Transverse colon (tissue), 4 donors: ENCODE measurements at places on chromosomes 6 and 20.
A peak's percentile ranks its signal among the peaks of the same experiment; 100 is the strongest.

- peak; percentile 72 for DNase-seq
- H3K4me3 ChIP-seq, result peak overlapping the region; percentile 54
- peak overlapping the region; percentile 39 for H3K27ac ChIP-seq
- H3K36me3 ChIP-seq, result no peaks in the 10 kb centered on the region
- no peaks in the 10 kb centered on the region for H3K27me3 ChIP-seq
Measured at GRCh38 chr20:33685328-33686099, 671 bp downstream of the E2F1 start.

GRCh38 chr20:21516861-21517565 lies 3.1 kb upstream of the NKX2-2 start:
- no peak overlapping the region for H3K27ac ChIP-seq
- H3K36me3 ChIP-seq, result no peaks in the 10 kb centered on the region
- no peak overlapping the region for H3K4me3 ChIP-seq

GRCh38 chr6:149136913-149137286 lies 180.6 kb upstream of the TAB2 start:
- H3K4me3 ChIP-seq, result no peak overlapping the region
- no peaks in the 10 kb centered on the region for H3K27me3 ChIP-seq
- no peaks in the 10 kb centered on the region for H3K4me1 ChIP-seq
- H3K27ac ChIP-seq, result no peak overlapping the region

DNA sequence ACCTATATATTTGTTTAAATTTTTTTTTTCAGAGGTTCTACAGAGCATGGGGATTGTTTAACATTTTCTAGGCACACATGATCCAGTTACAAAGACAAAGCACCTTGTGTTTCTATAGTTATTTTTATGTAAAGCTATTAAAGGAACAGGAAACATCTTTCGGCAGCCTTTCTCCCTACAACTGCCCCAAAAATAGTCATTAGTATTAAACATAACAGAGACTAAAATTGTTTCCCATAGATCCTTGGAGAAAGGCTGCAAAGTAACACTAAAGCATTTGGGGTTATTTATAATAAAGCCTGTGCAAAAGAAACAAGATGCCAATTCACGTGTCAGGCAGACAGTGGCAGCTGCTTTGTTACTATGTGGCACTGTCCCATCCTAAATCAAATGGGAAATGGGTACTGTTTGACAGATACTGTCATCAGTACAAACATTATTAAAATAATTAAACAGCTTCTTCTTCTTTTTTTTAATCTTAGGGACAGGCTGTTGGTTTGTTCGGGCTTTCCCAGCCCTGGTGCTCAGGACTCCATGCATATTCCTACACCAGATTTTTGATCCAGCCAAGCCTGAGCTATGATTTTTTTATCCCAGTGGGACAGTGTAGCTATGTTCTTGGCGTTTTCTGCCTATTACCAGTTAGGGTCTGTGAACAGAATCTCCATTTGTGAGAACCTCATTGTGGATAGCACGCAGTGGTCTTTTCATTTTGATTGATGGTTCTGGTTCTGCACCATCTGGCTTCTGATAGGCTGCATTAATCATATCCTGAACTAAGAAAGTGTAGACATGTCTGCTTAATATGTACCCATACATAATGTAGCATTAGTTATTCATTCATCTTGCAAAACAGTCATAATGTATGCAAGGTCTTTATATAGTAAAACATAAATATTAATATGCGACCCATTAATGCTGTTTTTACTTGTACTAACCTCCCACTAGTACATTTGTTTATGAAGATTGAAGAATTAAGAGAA lies 460.4 kb upstream of the SOX4 start:
- no peaks in the 10 kb centered on the region for H3K4me1 ChIP-seq
- H3K36me3 ChIP-seq, result no peaks in the 10 kb centered on the region
- no peaks in the 10 kb centered on the region for H3K27me3 ChIP-seq

- no peak overlapping the region for H3K4me3 ChIP-seq
- no peak for DNase-seq
- H3K4me1 ChIP-seq, result no peaks in the 10 kb centered on the region
Measured at GRCh38 chr6:51429017-51429712, 610.5 kb downstream of the TFAP2B start.

DNA sequence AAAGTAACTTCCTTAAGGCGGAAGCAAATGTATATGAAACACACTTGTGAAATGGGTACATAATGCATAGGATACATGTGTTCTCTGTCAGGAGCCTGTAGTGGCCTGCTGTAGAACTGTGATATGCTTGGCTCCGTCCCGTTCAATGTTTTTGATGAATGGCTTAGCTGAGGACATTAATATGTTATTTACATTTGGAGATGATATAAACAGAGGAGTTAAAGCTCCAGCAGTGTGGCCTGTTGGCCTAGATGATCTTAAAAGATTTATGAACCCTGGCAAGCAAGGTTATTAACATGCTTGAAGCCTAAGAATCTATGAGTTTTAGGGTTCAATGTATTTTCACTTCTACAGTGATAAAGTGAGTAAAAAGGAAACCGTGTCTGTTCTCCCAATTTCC lies 59.2 kb downstream of the AKAP12 start:
- no peak for DNase-seq
- no peaks in the 10 kb centered on the region for H3K36me3 ChIP-seq
- H3K27ac ChIP-seq, result peak overlapping the region; percentile 89
- H3K4me1 ChIP-seq, result peaks cover 39% of the 10 kb centered on the region
- no peak overlapping the region for H3K4me3 ChIP-seq

DNA sequence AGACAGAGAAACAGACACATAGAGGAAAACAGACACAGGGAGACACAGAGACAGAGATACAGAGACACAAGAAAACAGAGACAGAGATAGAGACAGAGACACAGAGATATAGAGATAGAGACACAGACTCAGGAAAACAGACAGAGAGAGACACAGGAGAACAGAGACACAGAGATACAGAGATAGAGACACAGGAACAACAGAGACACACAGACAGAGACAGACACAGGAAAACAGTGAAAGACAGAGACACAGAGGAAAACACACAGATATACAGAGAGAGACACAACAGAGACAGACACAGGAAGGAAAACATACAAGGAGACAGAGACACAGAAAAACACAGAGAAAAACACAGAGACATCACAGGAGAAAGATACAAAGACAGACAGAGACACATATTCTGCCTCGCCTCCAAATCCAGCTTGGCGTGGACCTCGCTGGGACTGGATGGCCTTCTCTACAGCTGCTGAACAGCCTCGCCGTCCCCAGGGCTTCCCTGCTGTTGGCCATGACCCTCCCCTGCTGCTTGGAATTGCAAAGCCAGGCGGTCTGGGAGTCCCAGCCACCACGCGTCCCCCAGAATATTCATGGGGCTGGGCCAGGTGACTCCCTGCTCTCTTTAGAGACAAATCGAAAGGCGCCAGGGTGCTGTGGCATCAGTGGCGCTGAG lies 36.8 kb downstream of the NTSR1 start:
- no peak for DNase-seq
- H3K4me3 ChIP-seq, result no peak overlapping the region
- H3K27ac ChIP-seq, result no peak overlapping the region

DNA sequence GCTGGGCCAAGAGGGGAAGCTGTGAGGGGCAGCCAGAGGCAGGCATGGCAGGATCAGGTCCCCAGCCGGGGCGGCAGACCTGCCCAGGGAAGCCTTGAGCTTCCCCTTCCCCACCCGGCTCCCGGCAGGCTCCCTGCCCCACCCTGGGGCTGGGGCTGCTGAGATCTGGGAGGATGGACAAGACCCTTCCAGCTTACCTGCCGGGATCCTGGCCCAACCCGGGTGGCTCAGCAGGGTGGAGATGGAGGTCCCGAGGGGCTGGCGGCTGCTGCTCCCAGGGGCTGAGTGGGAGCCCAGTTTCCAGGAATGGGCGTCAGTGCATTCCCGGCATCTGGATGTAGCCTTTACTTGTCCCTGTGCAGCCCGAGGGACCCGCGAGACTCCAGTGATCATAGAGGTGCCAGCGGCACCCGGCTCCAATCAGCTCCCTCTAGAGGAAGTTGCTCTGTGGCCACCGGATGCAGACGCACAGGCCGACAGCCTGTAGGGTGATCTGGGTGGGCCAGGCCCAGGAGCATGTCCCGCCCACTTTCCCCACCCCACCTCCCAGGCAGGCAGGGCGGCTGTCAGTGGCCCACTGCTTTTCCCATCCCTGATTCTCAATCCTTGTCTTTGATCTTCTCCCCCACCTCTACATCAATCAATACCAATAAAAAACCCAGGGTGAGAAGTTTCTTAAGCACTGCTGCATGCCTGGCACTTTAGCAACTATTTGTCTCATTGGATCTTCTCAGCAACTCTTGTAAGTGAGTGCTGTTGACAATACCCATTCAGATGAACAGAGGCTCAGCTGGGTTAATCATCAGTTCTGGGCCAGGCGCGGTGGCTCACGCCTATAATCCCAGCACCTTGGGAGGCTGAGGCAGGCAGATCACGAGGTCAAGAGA lies at the start of gene BAK1:
Gene BAK1 (minus strand): TSS at position 449 of the 887 bp plus-strand sequence. CDS start 2,672 bp downstream, outside the sequence.
- H3K4me1 ChIP-seq, result peaks cover 5% of the 10 kb centered on the region
- no peaks in the 10 kb centered on the region for H3K27me3 ChIP-seq
- peak; percentile 95 for DNase-seq
- no peaks in the 10 kb centered on the region for H3K36me3 ChIP-seq
- peak within 1 kb of the TSS; percentile 92 for H3K27ac ChIP-seq

DNA sequence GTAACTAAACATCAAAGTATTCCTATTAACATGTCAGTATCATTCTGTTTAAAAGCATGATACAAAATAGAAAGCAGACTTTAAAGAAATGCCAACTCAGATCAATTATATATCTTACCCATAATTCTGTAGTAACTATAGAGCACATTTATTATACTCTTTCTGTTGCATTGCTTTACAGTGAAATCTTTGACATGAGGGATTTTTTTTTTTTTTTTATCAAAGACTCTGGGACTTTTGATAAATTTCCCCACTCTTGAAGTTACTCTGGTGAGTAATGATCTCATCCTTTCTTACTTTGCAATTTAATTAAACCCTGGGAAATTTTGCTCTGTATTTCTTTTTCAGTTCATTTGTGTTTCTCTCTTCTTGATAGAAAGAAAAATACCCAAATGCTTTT lies 17.4 kb downstream of the ADGRF4 start:
- DNase-seq, result no peak
- H3K4me3 ChIP-seq, result no peak overlapping the region
- H3K4me1 ChIP-seq, result no peaks in the 10 kb centered on the region
- H3K27me3 ChIP-seq, result no peaks in the 10 kb centered on the region
- no peaks in the 10 kb centered on the region for H3K36me3 ChIP-seq

DNA sequence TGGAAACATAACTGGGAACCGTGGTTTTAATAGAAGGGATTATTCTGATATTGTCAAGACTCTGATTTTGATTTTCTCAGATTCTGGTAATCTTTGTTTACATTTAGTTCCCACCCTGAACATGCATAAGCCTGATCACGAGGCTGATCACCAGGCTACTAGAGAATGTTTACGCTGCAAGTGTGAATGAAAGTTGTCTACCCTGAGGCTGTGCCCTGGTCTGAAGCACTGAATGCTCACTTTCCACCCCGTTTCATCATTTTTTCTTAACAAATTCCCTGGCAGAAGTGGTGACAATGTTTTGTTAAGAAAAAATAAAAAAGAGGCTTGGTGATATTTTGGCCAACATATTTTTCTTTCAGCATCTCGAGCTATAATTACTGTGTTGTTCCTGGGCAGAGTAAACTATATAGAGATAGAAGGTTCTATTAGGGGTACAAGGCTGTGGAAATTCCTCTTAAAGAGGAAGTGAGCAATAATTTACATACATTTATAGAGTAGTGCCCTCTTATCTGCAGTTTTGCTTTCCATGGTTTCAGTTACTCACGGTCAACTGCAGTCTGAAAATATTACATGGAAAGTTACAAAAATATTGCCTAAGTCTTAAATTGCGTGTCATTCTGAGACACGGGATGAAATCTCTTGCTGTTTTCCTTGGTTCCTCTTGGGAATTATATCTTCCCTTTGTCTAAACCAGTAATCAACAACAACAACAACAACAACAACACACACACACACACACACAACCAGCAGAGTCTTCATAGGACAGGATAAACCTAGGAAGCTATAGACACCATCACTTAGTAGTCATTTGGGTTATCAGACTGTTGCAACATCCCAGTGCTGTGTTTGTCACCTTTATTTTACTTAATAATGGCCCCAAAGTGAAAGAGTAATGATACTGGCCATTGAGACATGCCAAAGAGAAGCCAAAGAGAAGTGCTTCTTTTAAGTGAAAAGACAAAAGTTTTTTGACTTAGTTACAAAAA lies 566.6 kb upstream of the CITED2 start:
- H3K4me3 ChIP-seq, result no peak overlapping the region
- no peaks in the 10 kb centered on the region for H3K27me3 ChIP-seq
- H3K4me1 ChIP-seq, result no peaks in the 10 kb centered on the region
- no peak overlapping the region for H3K27ac ChIP-seq
- no peaks in the 10 kb centered on the region for H3K36me3 ChIP-seq

- peak; percentile 57 for DNase-seq
- no peaks in the 10 kb centered on the region for H3K4me1 ChIP-seq
- no peaks in the 10 kb centered on the region for H3K27me3 ChIP-seq
- H3K4me3 ChIP-seq, result no peak overlapping the region
- H3K36me3 ChIP-seq, result no peaks in the 10 kb centered on the region
- peak overlapping the region; percentile 48 for H3K27ac ChIP-seq
Measured at GRCh38 chr20:48761023-48761785, 66.6 kb downstream of the PREX1 start.

- H3K36me3 ChIP-seq, result no peaks in the 10 kb centered on the region
- DNase-seq, result peak; percentile 62
- peak overlapping the region; percentile 34 for H3K4me3 ChIP-seq
- peaks cover 11% of the 10 kb centered on the region for H3K4me1 ChIP-seq
- H3K27me3 ChIP-seq, result no peaks in the 10 kb centered on the region
Measured at GRCh38 chr6:167093922-167094432, 28.9 kb upstream of the CCR6 start.

- no peaks in the 10 kb centered on the region for H3K4me1 ChIP-seq
- H3K27ac ChIP-seq, result no peak overlapping the region
- H3K27me3 ChIP-seq, result no peaks in the 10 kb centered on the region
- no peak for DNase-seq
Measured at GRCh38 chr6:105263685-105264610, 84.1 kb upstream of the POPDC3 start.

- H3K4me3 ChIP-seq, result no peak overlapping the region
- no peaks in the 10 kb centered on the region for H3K36me3 ChIP-seq
- peaks cover 12% of the 10 kb centered on the region for H3K27me3 ChIP-seq
- no peak overlapping the region for H3K27ac ChIP-seq
Measured at GRCh38 chr6:43310624-43311023, 2.0 kb upstream of the CRIP3 start.
